ENCODE measurements at places on chromosomes 16 and 17.
A peak's percentile ranks its signal among the peaks of the same experiment; 100 is the strongest.

- DNase-seq: no peak
These were observed 257.1 kb upstream of the DYNLRB2 start for GRCh38 chr16:80283466-80284392.

- DNase-seq: peak; percentile 75
These were observed 826 bp upstream of the GSE1 start for GRCh38 chr16:85612191-85612800.

- DNase-seq: no peak
These were observed 24.8 kb downstream of the PDIA2 start for GRCh38 chr16:307691-308312.

- DNase-seq: no peak
These were observed 2.9 kb downstream of the CPPED1 start for GRCh38 chr16:12800817-12801216.

DNA sequence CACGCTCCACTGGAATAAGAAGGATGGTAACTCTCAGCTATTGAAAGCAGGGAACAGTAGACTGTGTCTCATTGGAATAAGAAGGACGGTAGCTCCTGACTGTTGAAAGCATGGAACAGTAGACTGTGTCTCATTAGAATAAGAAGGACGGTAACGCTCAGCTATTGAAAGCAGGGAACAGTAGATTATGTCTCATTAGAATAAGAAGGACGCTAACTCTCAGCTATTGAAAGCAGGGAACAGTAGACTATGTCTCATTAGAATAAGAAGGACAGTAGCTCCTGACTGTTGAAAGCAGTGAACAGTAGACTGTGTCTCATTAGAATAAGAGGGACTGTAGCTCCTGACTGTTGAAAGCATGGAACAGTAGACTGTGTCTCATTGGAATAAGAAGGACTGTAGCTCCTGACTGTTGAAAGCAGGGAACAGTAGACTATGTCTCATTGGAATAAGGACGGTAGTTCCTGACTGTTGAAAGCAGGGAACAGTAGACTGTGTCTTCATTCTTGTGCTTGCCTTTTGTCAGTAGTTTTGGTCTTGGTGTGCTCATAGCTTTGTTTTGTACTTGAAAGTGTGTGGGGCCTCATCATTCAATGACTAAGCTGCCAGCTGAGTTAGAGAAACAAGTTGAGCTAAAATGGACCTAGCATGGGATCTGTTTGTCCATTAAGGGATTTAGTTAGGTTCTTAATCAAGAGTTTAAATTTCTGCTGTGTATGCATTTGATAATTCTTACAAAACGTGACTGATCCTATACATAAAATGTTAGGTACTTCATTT, 58.5 kb downstream of the BANP start:
- DNase-seq: no peak

GRCh38 chr16:3171181-3171854, 16.7 kb upstream of the OR1F1 start:
- DNase-seq: no peak

DNA sequence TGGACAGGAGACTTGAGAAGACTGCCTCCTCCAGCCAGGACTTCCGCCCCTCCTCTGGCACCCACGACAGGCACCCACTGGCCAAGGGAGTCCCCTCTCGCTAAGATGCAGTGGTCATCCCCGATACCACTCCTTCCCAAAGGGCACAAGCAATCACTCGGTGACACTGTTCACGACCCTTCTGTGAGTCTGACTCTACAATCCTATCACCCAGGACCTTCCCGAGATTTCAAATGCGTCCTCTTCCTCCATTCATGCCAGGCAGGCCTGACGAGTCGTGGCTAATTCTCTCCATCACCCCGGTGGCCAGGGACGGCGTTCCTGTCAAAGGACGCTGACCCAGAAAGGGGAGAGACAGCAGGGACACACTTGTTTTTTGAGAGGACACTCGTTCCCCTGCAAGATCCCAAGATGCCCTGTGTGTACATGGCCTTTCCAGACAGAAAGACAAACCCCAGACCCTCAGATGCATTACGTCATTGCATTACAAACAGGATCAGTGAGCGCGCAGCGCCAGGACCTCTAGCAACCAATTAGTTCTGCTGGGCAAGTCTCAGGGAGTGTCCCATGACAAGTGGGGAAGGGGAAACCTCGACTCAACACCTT, 12.2 kb downstream of the FBXO31 start:
- DNase-seq: no peak

GRCh38 chr17:74252211-74252610, 21.8 kb upstream of the DNAI2 start:
- no peak for DNase-seq

- DNase-seq: peak; percentile 43
These were observed 142.2 kb downstream of the RAB11FIP4 start for GRCh38 chr17:31533546-31534155.

DNA sequence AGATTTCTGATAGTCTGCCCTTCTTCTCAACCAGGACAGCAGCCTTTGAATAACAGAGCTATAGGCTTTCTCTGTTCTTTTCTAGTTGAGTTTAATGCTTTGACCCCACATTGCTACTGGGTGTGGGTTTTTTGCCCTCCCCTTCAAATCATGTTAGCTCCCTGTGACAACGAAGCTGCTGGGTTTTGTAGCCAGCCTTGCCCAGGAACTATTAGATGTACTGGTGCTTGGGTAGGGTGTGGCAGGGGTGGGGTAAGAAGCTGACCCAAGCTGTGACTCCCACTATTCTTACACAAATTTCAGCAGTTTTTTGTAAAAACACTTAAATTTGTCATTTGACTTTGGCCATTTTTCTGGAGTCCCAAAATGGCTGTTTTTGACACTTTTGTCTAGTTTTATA, 69.7 kb downstream of the NLK start:
- DNase-seq: no peak

- DNase-seq: no peak
These were observed 562.8 kb upstream of the GOT2 start for GRCh38 chr16:59296888-59297287.

DNA sequence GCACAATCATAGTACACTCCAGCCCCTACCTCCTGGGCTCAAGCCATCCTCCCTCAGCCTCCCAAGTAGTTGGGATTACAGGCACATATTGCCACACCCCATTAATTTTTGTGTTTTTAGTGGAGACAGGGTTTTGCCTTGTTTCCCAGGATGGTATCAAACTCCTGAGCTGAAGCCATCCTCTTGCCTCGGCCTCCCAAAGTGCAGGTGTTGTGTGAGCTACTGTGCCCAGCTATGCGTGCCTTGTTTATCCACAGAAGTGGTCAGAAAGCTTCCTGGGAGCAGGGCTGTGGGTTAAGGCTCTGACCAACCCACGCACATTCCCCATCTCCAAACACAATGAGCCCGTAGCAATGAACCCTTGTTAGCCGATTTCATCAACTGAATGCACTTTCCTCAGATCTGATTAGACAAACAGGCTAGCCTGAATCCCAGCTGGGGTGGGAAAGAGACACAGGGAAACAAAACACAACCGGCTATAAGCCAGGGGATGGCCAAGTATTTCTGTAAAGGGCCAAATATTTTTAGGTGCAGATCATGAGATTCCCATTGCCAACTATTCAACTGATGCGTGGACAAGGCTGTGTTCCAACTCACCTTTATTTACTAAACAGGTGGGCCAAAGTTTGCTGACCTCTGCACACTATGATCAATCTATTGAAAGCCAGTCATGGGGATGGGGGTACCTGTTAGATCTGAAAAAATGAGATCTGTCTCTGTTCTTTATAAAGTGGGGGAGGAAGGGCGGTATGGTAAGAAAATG, 193.6 kb downstream of the CPPED1 start:
- DNase-seq: no peak

DNA sequence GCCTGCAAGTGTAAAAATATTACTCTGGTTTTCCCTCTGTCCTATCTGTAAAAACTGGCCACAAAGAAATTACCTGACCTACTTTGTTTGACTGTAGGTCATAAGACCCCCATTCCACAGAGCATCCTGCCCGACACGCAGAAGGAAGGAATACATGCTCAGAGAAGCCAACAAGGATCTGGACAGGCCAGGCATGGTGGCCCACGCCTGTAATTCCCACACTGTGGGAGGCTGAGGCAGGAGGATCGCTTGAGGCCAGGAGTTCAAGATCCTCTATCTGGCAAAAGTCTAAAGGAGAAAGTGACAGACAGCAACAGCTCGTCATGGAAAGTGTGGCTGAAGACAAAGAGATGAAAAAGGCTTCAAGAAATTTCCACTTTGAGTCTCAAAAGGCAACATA, 78.2 kb upstream of the RNU2-1 start:
- DNase-seq: no peak

GRCh38 chr17:67258821-67259468, 13.9 kb upstream of the HELZ start:
- no peak for DNase-seq

DNA sequence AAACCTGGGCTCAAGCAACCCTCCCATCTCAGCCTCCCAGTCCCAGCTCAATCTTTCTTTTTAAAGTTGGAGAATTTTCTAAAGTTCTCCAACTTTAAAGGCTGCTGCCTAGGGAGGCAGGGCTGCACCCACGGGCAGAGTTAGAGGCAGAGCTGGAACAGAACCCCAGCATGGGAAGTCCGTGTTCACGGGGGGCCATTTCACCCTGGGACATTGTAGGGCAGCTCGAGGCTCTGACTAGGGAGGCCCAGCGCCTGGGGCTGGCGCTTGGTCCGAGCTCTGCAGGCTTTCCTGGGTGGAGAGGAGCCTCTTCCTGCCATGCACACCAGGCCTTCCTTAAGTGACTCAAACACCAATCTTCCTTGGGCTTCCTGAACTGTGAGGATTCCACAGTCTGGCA, 70.2 kb downstream of the CYLD start:
- DNase-seq: no peak

DNA sequence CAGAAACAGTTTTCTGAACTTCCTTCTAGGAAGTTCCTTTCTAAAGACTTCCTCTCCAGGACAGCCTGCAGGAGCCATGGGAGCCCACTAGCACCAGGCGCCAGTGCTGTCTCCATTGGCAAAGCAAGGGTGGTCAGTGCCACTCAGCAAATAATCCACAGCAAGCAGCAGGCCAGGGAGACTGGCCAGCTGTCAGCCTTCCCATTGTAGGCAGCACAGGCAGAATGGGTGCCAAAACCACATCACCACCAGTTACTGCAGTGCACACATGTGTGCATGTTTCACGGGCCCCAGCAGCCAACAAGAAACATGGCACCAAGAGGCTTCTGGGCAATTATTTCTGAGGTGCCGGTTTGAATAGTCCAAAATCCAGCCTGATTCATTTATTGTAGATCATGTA, 26.7 kb downstream of the DNASE1 start:
- DNase-seq: no peak

DNA sequence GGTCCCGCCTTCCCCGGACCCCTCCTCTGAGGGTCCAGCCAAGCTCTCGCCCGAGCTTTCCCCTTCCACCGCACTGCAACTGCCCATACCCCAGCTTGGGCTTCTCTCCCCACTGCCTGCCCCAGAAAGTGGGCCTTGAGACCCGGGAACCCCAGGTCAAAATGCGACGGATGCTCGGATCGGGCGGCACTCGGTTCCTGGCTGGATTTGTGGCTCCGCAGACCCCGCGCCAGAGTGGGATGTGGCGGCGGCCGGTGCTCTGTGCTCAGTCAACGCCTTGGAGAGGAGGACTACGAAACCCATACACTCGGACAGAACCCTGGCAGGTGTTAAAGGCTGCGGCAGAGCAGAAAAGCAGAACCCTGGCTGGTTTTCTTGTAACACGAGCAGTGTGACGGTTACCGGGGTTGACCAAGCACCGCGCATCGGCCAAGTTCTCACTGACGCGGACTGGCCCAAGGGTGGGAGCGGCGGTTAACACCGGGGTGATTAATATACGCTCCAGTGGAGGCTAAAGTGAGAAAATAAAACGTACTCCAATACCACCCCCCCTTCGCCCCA, 885 bp upstream of the SLFN13 start:
- DNase-seq: no peak

- DNase-seq: no peak
These were observed 42.7 kb downstream of the CPPED1 start for GRCh38 chr16:12760819-12761611.

GRCh38 chr17:79365836-79366770, 244.7 kb downstream of the RBFOX3 start:
- no peak for DNase-seq

DNA sequence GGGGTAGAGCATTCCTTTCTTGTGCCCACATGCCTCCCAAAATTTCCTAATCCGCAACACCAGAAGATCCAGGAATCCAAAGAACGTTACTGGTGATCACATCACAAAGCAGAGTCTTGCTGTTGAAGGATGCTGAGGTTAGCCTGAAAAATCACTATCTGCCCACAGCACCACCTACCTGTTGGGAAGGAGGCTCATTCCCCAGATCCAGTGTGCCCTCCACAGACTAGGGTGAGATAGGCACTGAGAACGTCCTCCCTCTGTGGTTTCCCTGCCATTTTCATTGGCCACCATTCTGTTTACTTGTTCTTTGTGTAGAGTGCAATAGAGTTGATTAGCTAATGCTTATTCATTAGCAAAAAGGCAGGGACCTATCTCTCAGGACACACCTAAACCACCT, 30.3 kb downstream of the RCVRN start:
- no peak for DNase-seq

GRCh38 chr17:60451071-60451470, 28.8 kb downstream of the CHCT1 start:
- DNase-seq: no peak

DNA sequence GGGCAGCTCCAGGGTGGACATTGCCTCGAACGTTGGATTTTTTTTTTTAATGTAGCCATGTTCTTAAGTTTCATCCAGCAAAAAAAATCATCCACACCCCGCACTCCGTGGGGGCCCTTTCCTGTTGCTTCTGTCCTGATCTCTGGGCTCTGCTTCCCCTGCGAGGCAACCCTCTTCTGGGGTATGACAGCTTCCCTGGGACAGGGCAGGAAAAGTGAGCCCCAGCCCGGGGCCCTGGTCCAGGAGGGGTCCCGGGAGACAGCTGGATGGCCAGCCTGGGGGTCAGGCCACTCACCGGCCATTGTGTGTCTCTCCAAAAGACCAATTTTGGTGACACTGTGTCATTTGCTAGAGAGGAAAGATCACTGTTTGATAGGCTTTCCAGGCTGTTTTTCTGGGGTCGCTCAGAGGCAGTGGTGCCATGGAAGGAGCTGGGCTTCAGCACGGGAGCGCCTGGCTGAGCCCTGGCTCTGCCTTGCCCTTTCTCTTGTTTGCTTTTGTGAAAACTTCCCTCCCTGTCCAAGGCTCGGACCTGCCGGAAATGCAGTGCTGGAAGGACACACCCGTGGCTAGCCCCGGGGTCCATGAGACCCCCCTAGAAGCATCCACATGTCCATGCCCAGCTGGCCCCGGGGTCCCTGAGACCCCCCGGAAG, 41.0 kb upstream of the CHMP6 start:
- no peak for DNase-seq

- DNase-seq: peak; percentile 40
These were observed 25.2 kb downstream of the BCO1 start for GRCh38 chr16:81263470-81264220.

DNA sequence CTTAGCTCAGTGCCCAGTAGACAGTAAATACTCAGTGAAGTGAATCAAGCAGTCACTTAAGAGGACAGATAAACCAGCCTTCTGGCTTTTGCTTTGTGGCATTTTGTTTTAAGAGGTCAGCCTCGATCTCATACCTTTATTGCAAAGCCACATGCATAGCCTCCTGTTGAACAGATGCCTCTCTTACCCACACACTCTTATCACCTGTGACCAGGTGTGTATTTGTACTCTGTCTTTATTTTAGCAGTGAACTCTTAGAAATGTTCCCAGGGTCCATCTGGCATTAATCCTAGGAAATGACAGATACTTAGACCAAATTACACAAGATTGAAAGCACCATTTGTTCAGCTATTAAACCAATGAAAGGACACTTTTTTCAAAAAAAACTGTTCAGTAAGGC, 1426.5 kb downstream of the CDH11 start:
- DNase-seq: no peak
